Right lobe of liver (tissue), 6 donors: ENCODE measurements at places on chromosomes 3 and 15. TPM values are rescaled to one million over a fixed set of nuclear protein-coding genes. Genes with fewer than 3 reads are reported as not detected.
A peak's percentile ranks its signal among the peaks of the same experiment; 100 is the strongest.

DNA sequence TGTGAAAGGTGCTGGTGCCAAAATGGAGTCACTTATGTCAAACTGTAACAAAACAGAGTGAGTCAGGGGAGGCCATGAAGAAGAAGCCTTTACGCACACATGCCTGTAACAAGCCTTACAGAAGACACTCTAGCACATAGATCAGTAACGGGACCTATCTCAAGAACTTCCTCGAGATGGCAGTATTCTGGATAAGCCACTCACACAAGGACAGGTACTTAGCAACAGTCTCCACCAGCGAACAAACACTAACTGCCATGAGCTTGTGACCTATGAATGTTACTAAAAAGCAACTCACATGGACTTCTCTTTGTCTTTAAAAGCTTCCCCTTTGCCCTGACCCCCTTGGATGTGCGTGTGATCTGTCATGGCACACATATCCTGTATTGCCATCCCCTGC, 235.1 kb downstream of the CD47 start:
- DNase-seq, result no peak

GRCh38 chr3:136055491-136055890, 90.0 kb downstream of the PPP2R3A start:
- no peak for DNase-seq

- DNase-seq, result no peak
Measured at GRCh38 chr15:69141286-69141701, 19.1 kb upstream of the GLCE start.

DNA sequence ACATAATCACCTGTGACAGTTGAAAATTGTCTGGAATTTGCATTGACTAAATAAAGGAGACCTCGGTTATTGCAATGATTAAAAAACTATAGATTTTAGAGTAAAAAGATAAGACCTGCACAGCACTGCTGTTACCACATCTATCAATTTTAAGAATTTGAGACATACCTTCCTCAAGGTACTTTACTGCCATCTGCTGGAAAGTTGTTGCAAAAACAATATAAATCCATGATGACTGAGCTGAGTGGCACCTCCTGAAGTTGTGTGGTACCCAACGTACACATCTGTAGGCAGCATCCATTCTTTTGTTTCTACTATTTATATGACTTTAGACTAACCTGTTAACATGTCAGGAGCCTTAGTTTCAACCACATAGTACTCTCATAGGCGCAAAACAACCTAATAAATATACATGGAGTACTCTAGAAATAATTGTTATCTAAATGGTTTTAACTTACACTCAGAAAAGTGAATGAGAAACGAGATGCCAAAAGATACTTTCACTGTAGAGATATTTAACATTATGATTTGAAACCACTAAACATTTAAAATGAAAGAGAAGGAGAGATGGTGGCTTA, 106.7 kb downstream of the GHSR start:
- no peak for DNase-seq

DNA sequence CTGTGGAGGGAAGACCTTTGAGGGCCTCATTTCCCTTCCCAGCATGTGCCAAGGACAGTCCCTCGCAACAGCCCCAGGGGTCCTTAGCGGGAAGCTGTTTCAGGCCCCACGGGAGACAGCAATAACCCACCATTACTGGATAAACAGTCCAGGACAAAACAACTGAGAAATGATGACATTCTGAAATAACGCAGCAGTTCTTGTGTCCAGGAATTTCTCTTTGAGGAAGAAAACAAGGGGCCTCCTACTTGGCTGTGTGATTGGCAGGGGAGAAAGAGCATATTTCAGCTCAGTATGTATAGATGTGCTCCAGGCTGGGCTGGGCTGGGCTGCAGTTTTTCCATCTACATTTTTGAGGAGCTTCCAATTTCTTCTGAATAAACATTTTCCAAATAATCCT, 82.2 kb upstream of the THBS1 start:
- no peak for DNase-seq

GRCh38 chr15:72389231-72389630, 8.9 kb upstream of the TMEM202 start:
- DNase-seq, result no peak

- DNase-seq, result no peak
Measured at GRCh38 chr15:70435369-70435768, 328.0 kb downstream of the UACA start.

GRCh38 chr15:39582286-39582976, 1.6 kb downstream of the THBS1 start:
- DNase-seq, result peak; percentile 26

- DNase-seq, result no peak
Measured at GRCh38 chr3:73786321-73786807, 161.6 kb upstream of the PDZRN3 start.

DNA sequence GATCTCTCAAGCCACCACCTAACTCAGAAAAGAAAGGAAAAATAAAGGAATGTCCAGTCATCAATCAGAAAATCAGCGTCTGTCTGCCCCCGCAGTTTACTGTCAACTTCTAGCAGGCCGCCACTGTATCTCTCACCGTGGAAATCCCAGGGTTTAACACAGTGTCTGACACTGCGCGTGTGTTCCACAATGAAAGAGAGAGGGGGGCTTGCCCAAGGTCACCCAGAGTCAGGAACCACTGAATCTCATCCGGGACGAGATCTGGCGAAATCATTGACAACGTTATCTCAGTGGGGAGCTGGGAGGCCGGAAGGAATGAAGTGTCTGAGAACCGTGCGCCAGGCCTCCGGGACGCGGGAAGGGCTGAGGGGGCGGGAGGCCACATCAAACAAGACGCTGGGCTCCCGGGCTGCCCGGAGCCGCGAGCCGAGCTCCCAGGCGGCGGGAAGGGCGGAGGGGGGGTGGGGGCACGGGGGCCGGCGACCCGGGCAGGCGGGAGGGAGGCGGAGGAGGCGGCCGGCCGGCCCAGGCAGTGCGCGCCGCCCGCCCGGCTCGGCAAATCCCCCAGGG, 2.2 kb upstream of the HES1 start:
- DNase-seq, result peak; percentile 69

P2RY13 gene
- 1.1 TPM for total RNA-seq

PRR23B gene
- not detected for total RNA-seq

DNA sequence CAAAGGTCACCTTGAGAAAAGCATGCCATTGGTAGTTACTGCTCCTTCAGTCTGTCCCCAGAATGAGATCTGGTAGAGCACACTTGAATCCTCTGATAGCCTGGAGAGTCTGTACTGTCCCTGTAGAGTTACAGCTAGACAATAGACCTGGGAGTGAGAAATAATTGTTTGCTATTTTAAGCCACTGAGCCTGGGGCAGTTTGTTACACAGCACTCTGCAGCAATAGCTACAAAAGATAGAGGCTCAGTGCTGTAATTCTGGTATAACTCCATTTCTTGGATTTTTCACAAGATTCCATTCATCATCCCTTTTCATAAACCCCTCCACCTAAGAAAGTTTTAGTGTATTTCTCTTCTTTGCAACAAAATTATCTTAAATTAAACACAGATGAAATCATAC, 242.7 kb upstream of the ARRDC4 start:
- no peak for DNase-seq
